ENCODE measurements at places on chromosomes 13 and 19. TPM values are rescaled to one million over a fixed set of nuclear protein-coding genes. Genes with fewer than 3 reads are reported as not detected.

Gene MAP4K1
- 4.1 TPM for polyA plus RNA-seq

Gene S1PR5
- polyA plus RNA-seq = 2.0 TPM

Gene C19orf73
- 0.82 TPM for polyA plus RNA-seq

Gene SERPINE3
- polyA plus RNA-seq = 0.20 TPM

GRCh38 chr13:110869805-110870706 lies 44.8 kb downstream of the ANKRD10 start:
- no peak for DNase-seq

DNA sequence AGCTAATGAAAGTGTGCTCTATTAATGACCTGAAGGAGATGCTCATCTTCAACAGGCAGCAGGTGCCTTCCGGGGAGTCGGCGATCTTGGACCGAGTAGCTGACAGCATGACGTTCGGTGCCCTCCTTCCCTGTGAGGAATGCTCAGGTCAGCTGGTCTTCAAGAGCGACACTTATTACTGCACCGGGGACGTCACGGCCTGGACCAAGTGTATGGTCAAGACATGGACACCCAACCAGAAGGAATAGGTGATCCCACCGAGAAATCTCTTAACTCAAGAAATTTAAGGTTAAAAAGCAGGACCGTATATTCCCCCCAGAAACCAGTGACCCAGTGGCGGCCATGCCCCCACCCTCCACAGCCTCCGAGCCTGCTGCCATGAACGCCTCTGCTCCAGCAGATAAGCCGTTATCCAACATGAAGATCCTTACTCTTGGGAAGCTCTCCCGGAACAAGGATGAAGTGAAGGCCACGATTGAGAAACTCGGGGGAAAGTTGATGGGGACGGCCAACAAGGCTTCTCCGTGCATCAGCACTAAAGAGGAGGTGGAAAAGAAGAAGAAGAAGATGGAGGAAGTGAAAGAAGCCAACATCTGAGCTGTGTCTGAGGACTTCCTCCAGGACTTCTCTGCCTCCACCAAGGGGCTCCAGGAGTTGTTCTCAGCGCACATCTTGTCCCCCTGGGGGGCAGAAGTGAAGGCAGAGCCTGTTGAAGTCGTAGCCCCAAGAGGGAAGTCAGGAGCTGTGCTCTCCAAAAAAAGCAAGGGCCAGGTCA lies 22.8 kb upstream of the ANKRD10 start:
- no peak for DNase-seq

- no peak for DNase-seq
Observed at GRCh38 chr19:40144947-40145748, 46.1 kb upstream of the MAP3K10 start.

DNA sequence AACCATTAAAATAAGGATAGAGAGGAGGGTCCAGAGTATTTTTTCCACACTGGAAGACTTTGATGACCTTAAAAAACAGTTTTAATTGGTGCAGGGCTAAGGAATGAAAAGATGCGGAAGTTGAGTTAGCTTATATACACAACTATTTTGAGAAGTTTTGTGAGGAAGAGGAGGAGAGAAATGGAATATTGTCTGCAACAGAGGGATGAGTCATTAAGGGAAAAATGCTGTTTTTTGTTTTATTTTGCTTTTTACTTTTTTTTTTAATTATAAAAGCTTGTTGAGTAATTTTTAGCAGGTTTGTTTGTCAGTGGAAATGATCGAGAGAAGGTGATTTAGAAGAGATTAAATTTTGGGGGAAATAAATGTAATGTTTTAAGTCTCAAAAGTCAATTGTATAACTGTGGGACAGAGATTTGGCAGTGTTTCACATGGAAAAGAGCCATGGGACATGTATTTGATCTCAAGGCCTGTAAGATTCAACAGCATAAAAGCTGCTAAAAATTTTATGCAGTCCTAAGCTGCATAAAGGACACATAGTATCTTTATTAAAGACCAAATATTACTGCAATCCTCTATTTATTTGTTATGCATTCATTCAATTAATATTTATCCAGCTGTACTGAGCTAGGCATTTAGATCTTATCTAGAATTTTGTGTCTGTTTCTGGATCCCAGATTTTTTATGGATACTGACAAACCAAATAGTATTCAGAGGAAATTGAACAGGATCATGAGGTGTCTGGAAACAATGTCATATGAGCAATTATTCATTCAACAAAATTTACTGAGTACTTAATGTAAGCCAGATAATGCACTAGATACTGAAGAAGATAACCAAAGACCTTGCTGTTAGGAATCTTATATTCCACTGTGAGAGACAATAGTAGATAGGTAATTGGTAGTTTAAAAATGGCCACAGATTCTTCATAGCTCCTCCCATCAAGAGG lies 72.7 kb downstream of the DNAJC15 start:
- DNase-seq = no peak

DNA sequence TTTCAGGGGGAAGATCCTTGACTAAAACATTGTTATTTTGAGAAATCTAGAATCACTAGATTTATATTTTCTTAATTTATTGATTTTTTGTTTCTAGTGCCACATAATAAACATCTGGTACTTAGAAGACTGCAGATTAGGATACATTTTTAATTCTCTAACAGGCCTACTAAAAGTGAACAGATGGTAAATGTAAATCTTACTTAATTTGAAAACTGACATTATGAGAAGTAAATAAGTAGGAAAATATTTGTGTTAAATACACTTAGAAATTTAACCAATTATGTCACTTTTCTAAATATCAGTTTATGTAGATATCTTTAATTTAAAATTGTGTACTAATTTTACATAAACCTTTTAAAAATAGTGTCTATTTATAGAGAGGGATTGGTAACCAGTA lies 2255.6 kb upstream of the PCDH20 start:
- no peak for DNase-seq

- no peak for DNase-seq
Observed at GRCh38 chr13:43880214-43880855, 631 bp downstream of the LACC1 start.

- DNase-seq = no peak
Observed at GRCh38 chr19:35029737-35030256, 473 bp upstream of the SCN1B start.

DNA sequence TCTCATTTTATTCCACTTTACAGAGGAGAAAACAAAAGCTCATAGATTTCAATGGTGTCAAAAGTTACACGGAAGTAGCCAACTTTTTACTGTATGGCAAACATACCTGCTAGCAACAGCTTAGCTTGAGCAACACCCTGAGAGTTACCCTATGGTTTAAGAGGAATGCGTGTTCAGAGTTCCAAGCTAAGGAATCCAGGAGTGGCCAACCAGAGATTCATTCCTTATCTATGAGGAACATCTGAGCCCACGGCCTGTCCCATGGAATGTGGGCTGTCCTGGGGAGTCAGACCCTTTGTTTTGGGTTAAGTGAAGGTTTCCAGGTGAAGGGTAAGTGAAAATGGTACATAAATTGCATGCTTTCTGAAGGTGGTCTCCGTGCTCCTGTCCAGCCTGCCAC lies 67.5 kb downstream of the STARD13 start:
- DNase-seq = no peak

DNA sequence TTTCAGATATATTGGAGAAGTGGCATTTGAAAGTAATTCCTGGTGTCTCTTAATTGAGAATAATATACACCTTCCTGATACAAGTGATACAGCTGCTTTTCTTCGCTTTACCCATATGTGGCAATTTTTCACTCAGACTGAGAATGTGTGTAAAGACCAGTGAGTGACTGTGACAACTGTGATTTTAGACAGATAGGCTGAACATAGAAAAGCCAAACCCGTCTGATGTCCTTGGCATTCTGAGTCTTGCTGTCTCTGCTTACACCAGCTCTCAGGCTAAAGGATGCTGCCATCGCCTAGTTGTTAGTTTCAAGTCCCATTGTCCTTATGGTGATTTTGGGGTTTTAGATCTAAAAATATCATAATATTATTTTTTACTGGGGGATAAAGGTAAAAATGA lies 492.6 kb downstream of the RFC3 start:
- DNase-seq = no peak
